Activated naive CD4-positive, alpha-beta T cell treated with anti-CD3 and anti-CD28 coated beads for 36 hours (primary cell): ENCODE measurements at places on chromosomes 2 and 18.

GRCh38 chr2:68837164-68837860, 33.9 kb downstream of the BMP10 start:
- peak; percentile 85 for DNase-seq

DNA sequence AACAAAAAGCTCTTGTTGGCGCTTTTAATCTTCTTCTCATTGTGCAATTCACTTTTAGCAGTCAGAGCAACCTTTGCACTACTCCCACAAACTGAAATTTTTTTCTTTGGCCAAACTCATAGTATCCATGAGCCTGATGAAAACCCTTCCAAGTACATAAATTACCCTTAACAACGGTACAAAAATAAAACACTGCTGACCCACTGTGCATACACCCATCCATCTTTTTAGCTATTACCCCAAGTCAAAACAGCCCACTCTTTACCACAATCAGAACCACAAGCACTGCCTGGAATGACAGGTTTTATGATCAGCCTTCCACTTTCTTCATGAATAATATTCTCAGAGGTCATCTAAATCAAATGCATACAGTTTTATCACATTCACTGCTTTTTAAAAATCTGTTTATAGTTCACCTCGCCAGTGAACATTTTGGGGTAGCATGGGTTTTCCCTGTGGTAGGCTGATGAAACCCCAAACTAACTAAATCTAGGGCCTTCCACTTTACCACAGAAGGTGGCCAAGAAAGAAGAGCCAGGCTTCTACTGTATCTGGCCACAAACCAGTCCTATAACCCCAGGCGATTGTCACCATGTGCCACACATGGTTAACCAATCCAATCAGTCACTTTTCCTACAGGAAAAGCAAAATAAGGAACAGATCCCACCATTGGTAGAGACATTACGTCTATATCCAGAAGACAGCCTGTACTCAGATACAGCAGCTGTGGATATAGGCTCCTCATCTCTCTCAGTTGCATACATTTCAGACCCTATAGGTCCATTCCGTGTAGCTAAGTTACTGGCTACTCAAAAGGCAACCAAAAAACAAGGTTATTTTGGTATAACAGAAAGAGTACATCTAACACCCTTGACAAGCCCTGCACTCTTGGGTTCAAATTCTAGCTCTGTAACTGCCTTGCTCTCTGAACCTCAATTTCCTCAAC, 171.3 kb downstream of the THADA start:
- no peak for DNase-seq

DNA sequence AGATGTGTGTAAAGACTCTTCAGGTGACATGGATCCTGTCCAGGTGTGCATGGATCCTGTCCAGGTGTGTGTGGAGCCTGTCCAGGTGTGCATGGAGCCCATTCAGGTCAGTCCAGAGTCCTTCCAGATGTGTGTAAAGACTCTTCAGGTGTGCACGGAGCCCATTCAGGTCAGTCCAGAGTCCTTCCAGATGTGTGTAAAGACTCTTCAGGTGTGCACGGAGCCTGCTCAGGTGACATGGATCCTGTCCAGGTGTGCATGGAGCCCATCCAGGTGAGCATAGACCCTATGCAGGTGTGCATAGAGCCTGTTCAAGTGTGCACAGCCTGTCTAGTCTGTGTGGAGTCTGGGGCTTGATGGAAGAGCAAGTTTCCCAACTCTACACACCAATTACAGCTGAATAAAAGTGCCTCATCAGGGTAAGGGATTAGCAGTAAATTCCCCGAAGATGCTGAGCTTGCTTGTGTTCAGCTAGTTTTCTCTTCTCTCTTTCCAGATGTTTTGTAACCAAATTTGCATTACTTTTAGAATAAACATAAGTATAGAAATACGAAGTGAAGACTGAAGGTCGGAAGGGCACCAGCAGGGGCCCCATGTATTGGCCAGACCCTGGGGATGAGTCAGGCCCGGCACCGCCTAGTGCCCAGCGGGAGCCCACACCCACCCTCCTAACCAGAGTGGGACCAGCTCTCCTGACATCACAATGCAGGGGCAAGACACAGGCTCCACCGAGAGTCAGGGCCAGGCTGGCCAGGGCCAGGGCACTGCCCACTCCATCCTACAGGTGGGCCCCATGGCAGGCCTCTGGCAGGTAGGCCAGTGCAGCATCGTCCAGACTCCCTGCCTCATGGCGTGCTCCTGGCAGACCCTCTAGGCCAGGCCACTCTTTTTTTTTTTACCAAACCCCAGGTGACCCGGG, 38.6 kb upstream of the GPC1 start:
- DNase-seq, result no peak

DNA sequence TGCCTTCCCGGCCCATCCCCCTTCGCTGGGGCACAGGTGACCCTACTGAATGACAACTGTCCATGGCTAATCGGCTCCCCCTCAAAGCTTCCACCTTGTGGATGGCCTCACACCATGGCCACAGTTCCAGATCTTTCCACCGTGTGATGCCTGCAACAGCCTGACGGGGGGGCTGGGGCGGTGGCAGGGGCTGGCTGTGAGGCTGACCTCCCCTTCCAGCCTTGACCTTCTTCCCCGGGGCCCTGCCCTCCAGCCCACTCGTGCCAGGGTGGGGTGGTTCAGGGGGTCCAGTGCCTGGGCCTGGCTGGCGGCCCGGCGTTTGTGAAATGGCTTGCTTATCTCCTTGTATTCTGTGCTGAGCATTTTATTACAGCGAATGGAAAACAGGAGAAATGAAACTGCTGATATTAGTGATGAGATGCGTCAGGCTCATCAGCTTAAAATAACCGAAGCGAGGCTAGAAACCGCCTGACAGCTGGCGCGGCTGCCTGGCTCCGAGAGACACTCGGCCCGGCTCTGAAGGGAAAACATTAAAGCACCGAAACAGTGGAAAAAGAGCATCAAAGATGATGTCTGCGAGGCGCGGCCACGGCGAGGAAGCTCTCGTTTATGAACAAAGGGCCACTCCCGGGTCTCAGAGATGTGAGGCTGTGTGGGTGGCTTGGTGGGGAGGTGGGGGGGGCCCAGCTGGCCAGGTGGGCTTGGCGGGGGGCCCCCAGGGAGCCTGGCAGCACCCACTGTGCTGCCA, 916 bp upstream of the PDCD1 start:
- DNase-seq, result peak; percentile 86

- DNase-seq, result no peak
Measured at GRCh38 chr2:223470602-223471001, 131.6 kb downstream of the SCG2 start.

GRCh38 chr2:204796581-204796980, 251.3 kb downstream of the PARD3B start:
- DNase-seq, result no peak
